ENCODE measurements at places on chromosomes 6 and 20.

DNA sequence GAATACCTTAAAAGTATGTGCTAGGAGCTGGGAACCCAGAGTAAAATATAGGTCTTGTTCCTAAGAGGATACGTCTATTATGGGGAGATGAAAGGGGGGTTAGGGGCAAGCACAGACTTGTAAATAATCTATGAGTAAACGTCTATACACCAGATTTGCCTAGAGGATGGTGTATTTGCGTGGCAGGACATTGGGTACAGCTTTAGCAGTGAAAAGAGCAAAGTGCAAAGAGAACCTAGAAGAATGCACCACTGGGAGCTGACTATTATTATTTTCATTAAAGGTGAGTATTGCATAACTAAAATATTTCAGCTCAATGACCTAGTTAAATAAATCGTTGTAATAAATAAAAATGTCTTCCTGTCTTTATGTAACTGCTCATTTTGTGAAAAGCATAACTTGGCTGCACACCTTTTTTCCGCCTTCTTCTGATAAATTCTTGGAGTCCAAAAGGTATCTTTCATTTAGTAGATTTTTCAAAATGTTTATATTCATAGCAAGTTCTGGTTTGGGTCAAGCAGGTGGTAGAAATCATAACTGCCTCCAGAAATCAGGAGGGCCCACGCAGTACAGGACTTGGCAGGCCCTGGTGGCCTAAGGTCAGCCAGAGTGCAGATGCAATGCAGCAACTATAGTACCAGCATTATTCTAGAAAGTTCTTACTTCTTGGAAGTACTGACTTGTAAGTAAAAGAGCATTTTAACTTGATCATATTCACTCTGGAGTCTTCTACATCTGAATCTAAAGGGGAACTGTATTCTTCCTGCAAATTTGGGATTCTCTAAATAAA is 357.2 kb downstream of the PLCB1 start:
- DNase-seq, result no peak

- DNase-seq, result no peak
Observed at GRCh38 chr6:44715925-44716324, 328.4 kb downstream of the CDC5L start.

GRCh38 chr6:142952614-142953013 is 7.6 kb upstream of the HIVEP2 start:
- DNase-seq, result no peak

GRCh38 chr20:43446361-43446879 is 11.3 kb upstream of the SRSF6 start:
- DNase-seq, result no peak

- no peak for DNase-seq
Observed at GRCh38 chr20:23302801-23303200, 47.8 kb upstream of the NXT1 start.

DNA sequence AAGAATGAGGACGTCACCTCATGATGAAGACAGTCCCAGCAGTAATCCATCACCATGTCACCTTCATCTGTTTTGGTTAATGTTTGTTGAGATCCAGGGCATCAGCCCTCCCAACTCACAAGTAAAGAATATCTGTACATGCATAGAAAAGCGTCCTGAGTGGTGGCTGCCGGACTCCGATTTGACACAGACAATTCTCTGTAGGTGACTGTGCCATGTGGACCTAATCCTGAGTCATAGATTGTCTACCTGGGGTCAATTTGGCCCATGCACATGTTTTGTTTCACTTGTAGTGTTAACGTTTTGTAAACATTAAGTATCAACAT is 168.4 kb upstream of the UST start:
- no peak for DNase-seq

DNA sequence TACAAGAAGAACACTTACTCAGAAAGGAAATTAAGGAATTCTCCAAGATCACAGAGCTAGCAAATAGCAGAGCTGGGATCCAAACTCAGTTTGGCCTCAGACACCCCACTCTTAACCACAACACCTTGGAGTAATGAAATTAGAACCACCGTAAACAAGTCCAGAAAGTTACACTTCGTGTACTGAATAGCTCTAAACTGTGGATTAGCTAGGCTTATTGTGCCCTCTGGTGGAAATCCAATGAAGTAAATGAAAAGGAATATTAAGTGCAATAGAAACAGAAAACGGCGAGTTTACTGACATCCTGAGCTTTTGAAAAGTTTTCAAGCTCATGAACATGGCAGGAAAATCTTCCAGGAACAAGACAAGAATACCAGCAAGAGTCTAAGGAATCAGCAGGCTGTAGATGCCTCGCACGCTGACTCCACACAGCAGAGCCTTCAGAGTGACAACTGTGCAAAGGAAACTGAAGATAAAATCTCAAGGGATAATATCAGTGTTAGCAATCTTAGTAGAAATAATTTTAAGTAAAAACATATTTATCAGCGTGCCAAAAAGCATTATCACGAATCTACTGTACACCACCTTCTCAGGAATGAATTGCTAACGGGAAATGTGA is 34.6 kb downstream of the FBXO5 start:
- DNase-seq, result no peak

- no peak for DNase-seq
Observed at GRCh38 chr6:81562169-81562568, 190.3 kb downstream of the TENT5A start.
